GM23248 (cell line): ENCODE measurements at places on chromosomes 5 and 9. TPM values are rescaled to one million over a fixed set of nuclear protein-coding genes. Genes with fewer than 3 reads are reported as not detected.
A peak's percentile ranks its signal among the peaks of the same experiment; 100 is the strongest.

DNA sequence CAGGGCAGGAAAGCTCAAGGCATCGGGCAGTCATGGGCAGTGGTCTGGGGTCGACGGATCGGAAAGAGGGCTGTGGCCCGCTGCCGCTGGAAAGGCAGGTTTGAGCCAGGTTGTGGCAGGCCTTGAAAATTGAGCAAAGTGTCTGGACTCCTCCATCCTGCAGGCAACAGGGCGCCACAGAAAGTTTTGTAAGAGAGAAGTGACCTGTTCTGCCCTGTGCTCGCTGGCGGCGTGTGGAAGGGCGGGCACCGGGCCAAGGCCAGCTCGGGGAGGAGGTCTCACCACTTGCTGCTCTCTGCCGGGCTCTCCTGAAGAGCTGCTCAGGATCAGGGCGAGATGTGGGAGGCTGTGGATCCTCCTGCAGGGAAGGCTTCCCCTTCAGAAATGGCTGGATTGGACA lies 41.4 kb upstream of the FAT2 start:
- no peaks in the 10 kb centered on the region for H3K36me3 ChIP-seq
- peaks cover 15% of the 10 kb centered on the region for H3K27me3 ChIP-seq
- H3K4me3 ChIP-seq, result no peak overlapping the region
- DNase-seq, result no peak
- H3K4me1 ChIP-seq, result peaks cover 15% of the 10 kb centered on the region; the same call in 1 of the 2 replicates
- no peak overlapping the region for H3K27ac ChIP-seq

DNA sequence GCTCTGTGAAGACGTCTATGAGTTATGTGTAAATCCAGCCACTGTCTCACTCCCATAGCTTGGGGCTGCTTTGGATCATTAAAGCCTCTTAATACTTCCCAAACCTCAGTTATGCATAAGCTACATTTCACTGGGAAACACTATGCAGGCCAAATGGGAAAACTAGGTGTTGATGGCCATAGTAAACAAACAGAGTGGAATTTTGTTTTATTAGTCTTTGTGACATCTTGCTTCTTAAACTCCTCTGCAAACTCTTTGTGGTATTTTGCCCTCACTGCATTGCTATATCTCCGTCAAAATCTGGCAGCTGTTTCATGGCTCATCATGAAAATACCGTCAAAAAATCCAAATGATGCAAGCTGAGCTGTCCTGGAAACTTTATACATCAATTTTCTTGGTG lies 167.2 kb upstream of the HMHB1 start:
- no peaks in the 10 kb centered on the region for H3K27me3 ChIP-seq
- no peak overlapping the region for H3K4me3 ChIP-seq
- peak; percentile 20 for DNase-seq
- no peak overlapping the region for H3K27ac ChIP-seq
- no peaks in the 10 kb centered on the region for H3K36me3 ChIP-seq

Gene PPP3R2
- total RNA-seq, result not detected in 2 replicates

DNA sequence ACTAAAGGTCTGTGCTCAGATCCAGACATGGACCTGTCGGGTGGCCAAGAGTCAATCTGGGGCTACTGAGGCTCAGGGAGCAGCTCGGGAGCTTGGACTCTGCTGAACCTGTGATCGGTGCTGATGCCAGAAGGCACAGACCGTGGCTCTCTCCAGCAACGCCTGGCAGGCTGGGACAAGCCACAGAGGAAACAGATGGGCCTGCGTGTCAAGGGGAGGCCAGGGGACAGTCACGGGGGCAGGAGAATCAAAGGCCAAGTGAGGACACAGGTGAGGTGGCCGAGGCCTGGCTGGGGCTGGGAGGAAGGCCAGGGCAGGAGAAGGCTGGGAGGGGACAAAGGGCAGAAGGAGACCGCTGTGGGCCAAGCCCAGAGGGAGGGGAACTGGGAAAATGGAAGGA lies 43.4 kb downstream of the EPB41L4B start:
- no peaks in the 10 kb centered on the region for H3K4me1 ChIP-seq
- no peak overlapping the region for H3K27ac ChIP-seq
- no peak overlapping the region for H3K4me3 ChIP-seq
- H3K27me3 ChIP-seq, result no peaks in the 10 kb centered on the region

Gene ANKRD33B
- 1.5 and 2.4 TPM in 2 replicates for total RNA-seq
